CD14-positive monocyte (primary cell): ENCODE measurements at places on chromosomes 6 and 20. TPM values are rescaled to one million over a fixed set of nuclear protein-coding genes. Genes with fewer than 3 reads are reported as not detected.

The MCUR1 gene
- 5.2 TPM for polyA plus RNA-seq

The PSORS1C2 gene
- polyA plus RNA-seq = not detected

The HLA-DQB1 gene
- polyA plus RNA-seq = 66.7 and 118 TPM in 2 replicates

The KCNQ5 gene
- not detected for polyA plus RNA-seq

The DOP1A gene
- 2.5 TPM for polyA plus RNA-seq

The SLC35F1 gene
- polyA plus RNA-seq = not detected in 2 replicates

The SLC12A5 gene
- polyA plus RNA-seq = not detected

The SIRPA gene
- polyA plus RNA-seq = 119 and 126 TPM in 2 replicates

The NMBR gene
- not detected for polyA plus RNA-seq

The NKX2-2 gene
- polyA plus RNA-seq = not detected

DNA sequence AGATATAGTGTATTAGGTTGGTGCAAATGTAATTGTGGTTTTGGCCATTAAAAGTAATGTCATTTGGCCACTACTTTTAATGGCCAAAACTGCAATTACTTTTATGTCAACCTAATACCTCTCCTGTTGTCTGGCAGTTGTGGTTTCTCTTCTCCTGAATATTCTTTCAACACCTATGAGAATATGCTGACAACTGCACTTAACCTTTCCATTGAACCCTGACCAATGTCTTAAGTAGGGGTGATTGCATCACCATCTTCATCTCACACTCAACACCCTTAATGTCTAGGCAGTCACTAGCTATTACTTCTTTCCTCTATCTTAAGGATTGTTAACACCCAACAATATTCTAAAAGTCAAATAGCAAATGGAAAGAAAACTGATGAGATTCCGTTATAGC lies 200.5 kb upstream of the HSF2 start:
- DNase-seq = no peak
- no peak overlapping the region for H3K4me3 ChIP-seq
- H3K27ac ChIP-seq = no peak overlapping the region
- H3K4me1 ChIP-seq = no peaks in the 10 kb centered on the region

GRCh38 chr20:53539516-53539915 lies 54.1 kb downstream of the ZNF217 start:
- H3K36me3 ChIP-seq = no peaks in the 10 kb centered on the region
- H3K27ac ChIP-seq = no peak overlapping the region
- no peak for DNase-seq
- no peak overlapping the region for H3K4me3 ChIP-seq
- no peaks in the 10 kb centered on the region for H3K27me3 ChIP-seq
- H3K4me1 ChIP-seq = no peaks in the 10 kb centered on the region

DNA sequence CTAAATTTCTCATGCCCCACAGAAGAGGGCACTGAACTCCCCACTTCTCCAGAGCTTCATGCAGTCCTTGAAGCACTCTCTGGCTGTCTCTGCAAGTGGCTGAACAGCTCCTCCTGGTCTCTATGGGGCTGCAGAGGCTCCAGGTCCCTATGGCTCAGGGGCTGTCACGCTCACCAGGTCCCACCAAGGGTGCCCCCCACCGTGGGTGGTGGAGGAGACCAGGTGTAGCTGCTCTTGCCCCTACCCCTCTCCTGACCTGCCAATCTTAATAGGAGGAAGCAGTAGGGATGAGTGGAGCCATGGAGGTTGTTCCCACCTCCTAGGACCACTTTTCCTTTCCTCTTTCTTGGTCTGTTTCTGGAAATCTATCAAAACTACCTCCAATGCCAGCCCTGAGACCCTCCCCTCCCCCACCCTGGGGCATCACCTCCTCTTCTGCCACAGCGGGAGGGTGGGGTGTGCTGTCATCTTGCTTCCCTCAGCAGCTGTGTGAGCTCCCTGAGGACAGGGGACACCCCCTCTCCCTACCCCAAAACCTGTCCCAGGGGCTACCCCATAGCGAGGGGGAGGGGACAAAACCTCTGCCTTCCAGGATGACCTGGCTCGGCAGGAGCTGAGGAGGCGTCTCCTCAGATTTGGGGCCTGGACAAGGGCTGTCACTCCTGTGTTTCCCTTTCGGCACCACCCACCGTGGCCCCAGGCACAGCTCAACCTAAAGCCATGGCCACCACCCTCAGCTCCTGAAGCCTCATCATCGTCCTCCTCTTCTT lies 12.0 kb upstream of the RAET1E start:
- no peak for DNase-seq
- no peaks in the 10 kb centered on the region for H3K27me3 ChIP-seq
- H3K4me3 ChIP-seq = no peak overlapping the region
- H3K27ac ChIP-seq = no peak overlapping the region

DNA sequence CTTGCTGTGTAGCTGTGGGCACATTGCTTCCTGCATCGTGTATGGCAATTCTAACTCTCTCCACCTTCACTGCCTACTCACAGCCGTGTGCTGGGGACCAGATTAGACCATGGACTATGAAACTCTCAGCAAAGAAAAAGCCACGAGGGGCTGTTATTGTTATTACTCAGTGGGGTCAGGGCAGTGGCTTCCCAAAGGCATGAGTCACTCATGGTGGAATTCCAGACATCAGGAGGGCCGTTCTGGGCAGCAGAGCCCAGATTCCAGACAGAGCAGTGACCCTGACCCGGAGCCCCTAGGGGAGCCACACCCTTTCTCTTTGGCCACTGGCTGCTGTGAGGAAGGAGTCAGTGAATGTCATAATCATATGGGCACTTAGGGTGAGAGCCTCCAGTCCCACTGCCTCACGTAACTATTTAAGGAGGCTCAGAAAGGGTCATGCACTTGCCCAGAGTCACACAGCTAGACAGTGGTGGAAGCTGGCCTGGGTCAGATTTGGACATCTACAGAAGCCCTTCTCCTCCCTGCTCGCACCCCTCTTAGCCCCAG lies 22.2 kb upstream of the CCN5 start:
- no peaks in the 10 kb centered on the region for H3K36me3 ChIP-seq
- H3K27me3 ChIP-seq = no peaks in the 10 kb centered on the region
- DNase-seq = no peak
- H3K27ac ChIP-seq = no peak overlapping the region

DNA sequence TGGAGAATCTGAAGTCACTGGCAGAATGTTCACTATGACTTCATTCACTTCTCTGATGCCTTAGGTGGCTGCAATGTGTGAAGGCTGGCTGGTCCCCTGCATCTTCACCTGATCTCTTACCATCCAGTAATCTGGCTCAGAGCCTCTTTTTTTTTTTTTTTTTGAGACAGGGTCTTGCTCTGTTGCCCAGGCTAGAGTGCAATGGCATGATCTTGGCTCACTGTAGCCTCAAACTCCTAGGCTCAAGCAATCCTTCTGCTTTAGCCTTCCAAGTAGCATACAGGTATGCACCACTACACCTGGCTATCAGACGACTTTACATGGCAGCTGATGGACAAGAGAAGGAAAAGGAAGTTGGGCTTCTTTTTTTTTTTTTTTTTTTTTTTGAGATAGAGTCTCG lies 25.8 kb upstream of the JARID2 start:
- H3K27ac ChIP-seq = peak overlapping the region; percentile 53
- H3K36me3 ChIP-seq = no peaks in the 10 kb centered on the region
- no peak for DNase-seq
- H3K4me1 ChIP-seq = peaks cover 54% of the 10 kb centered on the region

- peak overlapping the region; percentile 97 for H3K27ac ChIP-seq
- H3K36me3 ChIP-seq = no peaks in the 10 kb centered on the region
- H3K4me3 ChIP-seq = no peak overlapping the region
- H3K4me1 ChIP-seq = peaks cover 46% of the 10 kb centered on the region
- H3K27me3 ChIP-seq = no peaks in the 10 kb centered on the region
- DNase-seq = peak; percentile 100
Measured at GRCh38 chr20:2301164-2301622, 5.4 kb downstream of the TGM3 start.

DNA sequence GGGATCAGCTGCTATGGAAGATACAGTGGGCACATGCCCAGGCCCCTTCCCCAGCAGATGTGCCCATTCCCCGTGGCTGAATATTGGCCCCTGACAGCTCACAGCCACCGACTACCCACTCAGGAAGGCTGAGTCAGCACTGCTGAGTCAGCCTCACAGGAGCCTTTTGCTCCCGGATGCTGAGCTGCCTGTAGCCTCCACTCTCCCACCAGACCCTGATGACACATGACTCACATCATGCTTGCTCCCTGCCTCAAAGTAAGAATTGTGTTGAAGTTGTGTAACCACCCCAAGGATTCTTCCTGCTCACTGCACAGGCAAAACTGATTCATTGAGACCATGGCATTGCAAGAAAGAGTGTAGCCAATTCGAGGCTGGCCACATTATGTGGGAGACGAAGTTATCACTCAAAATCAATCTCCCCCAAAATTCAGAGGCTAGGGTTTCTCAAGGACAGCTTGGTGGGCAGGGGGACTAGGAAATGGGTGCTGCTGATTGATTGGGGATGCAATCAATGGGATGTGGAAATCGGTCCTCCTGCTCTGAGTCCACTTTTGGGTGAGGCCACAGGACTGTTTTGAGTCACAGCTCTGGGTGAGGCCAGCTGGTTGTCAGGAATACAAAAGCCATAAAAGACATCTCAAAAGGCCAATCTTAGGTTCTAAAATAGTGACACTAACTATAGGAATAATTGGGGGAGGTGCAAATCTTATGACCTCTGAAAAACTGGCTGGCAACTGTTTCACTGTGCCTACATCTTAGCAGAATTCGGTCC lies 556.6 kb upstream of the CDH4 start:
- no peaks in the 10 kb centered on the region for H3K27me3 ChIP-seq
- H3K4me3 ChIP-seq = no peak overlapping the region
- H3K4me1 ChIP-seq = no peaks in the 10 kb centered on the region
- H3K27ac ChIP-seq = no peak overlapping the region
- no peaks in the 10 kb centered on the region for H3K36me3 ChIP-seq

GRCh38 chr20:52033313-52033712 lies 158.3 kb downstream of the ZFP64 start:
- H3K4me1 ChIP-seq = no peaks in the 10 kb centered on the region
- no peak overlapping the region for H3K27ac ChIP-seq
- H3K36me3 ChIP-seq = no peaks in the 10 kb centered on the region
- no peak overlapping the region for H3K4me3 ChIP-seq
- DNase-seq = no peak

DNA sequence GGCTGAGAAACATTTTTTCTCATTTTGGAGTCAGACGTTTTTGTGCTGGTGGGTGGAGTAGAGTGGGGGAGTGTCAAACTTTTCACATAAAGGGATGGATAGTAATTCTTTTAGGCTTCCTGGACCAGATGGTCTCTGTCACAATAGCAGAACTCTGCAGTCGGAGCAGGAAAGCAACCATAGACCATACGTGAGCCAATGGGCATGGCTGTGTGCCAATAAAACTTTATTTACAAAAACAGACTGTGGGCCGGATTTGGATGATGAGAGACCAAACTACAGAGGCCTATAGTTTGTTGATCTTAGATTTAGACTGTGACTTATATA lies 70.8 kb upstream of the SLC22A23 start:
- H3K27ac ChIP-seq = no peak overlapping the region
- no peak overlapping the region for H3K4me3 ChIP-seq
- H3K36me3 ChIP-seq = no peaks in the 10 kb centered on the region
- DNase-seq = no peak
- no peaks in the 10 kb centered on the region for H3K4me1 ChIP-seq

DNA sequence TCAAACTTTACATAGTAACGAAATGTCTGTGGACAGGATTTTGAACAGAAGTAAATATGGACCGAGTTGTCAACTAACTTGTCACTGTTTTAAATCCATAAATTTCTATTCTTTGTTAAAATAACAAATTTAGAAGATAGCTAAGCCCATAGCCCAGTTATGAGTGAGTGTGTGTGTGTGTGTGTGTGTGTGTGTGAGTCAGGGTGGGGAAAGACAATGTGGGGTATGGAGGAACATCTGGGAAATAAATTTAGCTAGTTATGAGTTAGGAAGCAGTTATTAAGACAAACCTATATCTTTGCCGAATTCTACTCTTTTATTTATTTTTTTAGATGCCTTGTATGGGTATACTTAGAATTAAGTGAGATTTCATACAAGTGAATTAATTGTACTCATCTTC lies 9.0 kb downstream of the TPBG start:
- no peaks in the 10 kb centered on the region for H3K36me3 ChIP-seq
- no peak for DNase-seq
- no peak overlapping the region for H3K4me3 ChIP-seq
- H3K27me3 ChIP-seq = no peaks in the 10 kb centered on the region
- no peaks in the 10 kb centered on the region for H3K4me1 ChIP-seq

- H3K27ac ChIP-seq = no peak overlapping the region
- H3K36me3 ChIP-seq = no peaks in the 10 kb centered on the region
- peaks cover 12% of the 10 kb centered on the region for H3K27me3 ChIP-seq
Measured at GRCh38 chr20:40970218-40970617, 58.4 kb upstream of the TOP1 start.

DNA sequence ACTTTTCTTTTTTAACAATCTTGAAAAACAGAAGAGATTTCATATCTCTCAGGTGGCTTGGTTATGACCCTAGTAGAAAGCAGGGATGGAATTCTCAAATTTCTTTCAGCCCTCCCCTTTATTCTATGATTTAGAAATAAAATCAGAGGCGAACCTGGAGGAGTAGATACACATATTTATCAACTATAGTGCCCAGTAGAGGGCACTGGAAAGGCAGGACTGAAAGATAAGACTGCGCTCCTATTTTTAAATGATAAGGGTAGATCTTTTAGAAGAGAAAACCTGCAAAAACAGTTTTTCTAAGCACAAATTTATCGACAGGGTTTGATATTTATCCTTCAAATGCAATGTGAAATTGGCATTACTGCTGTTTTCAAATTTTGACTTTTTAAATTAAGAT lies 1296.6 kb downstream of the EPHA7 start:
- peaks cover 6% of the 10 kb centered on the region for H3K4me1 ChIP-seq
- no peak overlapping the region for H3K27ac ChIP-seq
- no peak for DNase-seq
- no peaks in the 10 kb centered on the region for H3K27me3 ChIP-seq
- no peaks in the 10 kb centered on the region for H3K36me3 ChIP-seq
- no peak overlapping the region for H3K4me3 ChIP-seq

DNA sequence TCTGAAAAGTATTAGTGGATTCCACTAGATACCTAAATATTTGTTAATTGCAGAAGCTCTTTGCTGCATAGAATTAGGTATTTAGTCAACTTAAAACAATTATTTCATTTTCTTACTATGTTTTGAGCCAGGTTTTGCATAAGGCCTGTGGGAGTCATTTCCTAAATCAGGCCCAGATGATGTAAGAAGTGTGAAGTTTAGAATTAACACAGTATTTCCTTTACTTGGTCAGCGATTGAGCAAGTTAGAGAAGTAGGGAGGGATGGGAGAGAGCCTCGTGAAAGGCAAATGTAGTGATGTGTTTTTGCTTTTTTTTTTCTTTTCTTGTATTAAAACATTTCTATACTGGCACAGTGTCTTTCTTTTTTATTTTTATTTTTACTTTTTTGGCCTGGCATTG lies 711.1 kb downstream of the HDGFL1 start:
- no peaks in the 10 kb centered on the region for H3K27me3 ChIP-seq
- peak; percentile 40 for DNase-seq
- no peak overlapping the region for H3K4me3 ChIP-seq
- peaks cover 7% of the 10 kb centered on the region for H3K4me1 ChIP-seq
- H3K27ac ChIP-seq = no peak overlapping the region
- H3K36me3 ChIP-seq = no peaks in the 10 kb centered on the region
